ENCODE measurements at places on chromosomes 2 and 18.

DNA sequence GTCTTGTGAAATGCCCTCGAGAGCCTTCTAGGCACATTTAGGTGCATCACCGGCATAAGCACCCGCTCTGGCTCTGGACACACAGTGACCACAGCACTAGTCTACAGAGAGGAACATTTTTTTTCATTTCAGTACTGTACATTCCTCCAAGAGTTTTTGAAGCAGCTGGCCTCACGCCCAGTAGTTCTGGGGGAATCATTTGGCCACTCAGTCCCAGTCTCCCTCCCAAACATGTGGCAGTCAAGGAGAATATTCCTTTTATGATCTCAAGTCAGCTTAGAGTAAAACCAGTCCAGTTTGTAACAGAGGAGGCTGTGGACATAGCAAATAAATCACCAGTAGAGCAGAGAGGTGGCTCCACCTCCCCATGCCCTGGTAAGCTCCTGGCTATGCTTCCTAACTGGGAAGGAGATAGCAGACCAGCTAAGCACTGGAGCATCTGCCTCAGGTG is 48.1 kb downstream of the KCNE4 start:
- no peak for DNase-seq

GRCh38 chr18:56036741-56037140 is 448.7 kb upstream of the TCF4 start:
- DNase-seq, result no peak

GRCh38 chr2:240650254-240650965 is 25.1 kb downstream of the GPR35 start:
- no peak for DNase-seq

DNA sequence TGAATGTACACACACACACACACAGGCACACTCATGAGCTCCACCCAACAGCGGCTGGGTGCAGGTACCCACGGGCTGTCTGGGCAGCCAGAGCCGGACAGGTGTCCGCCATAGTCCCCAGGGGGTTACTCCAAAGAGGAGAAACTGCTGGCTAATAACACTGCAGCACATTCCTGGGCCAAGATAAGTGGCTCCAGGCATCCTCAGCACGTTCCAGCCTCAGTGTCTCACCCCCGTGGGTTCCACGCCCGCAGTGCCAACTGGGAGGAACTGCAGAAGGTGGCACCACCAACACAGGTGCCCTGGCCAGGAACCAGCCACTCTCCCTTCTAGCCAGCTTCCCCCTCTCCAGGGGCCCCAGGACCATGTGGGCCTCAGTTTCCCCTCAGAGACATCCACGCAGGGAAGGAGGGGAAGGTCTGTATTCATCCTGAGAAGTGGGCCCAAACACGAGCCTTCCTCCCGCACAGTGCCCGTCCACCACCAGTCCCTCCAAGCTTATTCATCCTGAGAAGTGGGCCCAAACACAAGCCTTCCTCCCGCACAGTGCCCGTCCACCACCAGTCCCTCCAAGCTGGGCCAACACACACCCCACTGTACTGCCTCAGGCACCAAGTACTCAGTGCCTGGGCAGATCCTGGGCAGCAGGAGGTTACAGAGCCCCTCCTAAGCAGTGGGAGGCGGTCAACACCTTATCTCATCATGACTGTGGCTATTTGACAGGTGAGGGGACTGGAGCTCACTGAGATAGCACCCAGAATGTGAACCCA is 47.6 kb downstream of the TNS1 start:
- DNase-seq, result peak; percentile 50

DNA sequence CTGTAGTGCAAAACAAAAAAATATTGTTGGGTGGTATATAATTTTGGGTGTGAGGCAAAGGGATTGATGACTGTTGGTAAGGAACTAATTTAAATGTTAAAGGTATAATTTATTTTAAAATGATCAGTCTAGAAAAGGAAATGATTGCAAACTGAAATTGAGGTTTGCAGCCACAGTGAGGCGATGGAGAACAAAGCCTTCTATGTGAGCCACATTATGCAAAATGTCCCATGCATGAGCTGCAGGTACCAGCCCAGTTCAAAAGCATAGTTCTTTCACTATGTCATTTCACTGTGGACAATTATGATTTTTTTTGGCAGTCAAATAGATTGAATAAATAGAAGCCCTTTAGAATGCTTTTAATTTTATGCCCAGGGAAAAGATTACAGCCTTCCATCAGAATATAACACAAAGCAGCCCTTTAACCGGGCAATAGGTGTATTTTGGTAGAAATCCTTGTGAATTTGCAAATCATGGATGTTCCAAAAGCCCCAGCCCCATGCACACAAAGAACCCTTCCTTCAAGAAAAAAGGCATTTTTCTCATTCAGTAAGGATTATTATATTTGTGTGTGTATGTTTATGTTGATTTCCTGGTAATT is 1.7 kb downstream of the MAP2 start:
- no peak for DNase-seq

- no peak for DNase-seq
Observed at GRCh38 chr2:237234268-237234667, 148.6 kb downstream of the COPS8 start.

GRCh38 chr2:22970284-22970975 is 414.5 kb upstream of the KLHL29 start:
- no peak for DNase-seq

GRCh38 chr18:69787825-69788547 is 159.7 kb downstream of the CD226 start:
- no peak for DNase-seq

DNA sequence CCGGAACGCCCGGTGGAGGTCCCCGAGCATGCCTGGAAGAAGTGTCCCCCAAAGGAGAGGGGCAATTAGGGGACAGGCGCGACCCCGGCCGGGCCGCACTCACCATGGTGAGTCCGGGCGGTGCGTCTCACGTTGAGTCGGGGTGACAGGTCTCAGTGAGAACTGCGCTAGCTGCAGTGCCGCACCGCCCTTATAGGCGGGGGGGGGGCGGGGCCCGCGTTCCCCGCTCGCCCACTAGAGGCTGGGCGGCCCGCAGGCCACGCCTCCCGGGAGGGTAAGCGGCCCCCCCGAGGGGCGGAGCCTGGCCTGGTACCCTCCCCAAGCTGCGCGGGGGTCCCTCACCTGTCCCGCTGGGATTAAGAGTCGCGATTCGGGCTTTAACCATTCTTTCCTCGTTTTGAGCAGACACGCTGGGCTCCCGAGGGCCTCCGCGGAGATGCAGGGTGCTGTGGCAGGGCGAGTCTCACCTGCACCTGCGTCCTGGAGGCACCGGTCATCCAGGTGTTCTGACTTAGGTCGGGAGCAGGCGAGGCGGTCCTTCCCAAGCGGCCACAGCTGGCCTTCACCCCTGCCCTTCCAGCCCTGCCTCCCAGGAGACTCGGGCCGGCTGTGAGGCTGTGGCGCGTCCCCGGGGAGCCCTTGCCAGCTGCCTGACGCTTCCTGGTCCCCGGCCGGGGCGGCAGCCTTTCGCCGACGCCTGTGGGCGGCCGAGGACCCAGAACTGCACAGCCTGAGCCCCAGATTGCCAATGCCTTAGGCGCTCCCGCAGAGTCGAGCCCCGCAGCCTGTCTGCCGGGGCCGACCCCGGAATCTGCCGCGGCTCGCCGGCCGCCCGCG is at the start of gene TUBA4A:
TUBA4A (minus strand) TSS at position 166 of the 837 bp plus-strand sequence; CDS start at position 106, 60 bp downstream.
- DNase-seq, result peak; percentile 96

- peak; percentile 16 for DNase-seq
Observed at GRCh38 chr2:43086451-43087221, 139.8 kb downstream of the ZFP36L2 start.

- DNase-seq, result no peak
Observed at GRCh38 chr2:120422465-120423160, 76.7 kb downstream of the INHBB start.

- no peak for DNase-seq
Observed at GRCh38 chr2:54666131-54666633, 57.3 kb upstream of the EML6 start.

- DNase-seq, result no peak
Observed at GRCh38 chr2:234203135-234203984, 152.9 kb downstream of the SPP2 start.

DNA sequence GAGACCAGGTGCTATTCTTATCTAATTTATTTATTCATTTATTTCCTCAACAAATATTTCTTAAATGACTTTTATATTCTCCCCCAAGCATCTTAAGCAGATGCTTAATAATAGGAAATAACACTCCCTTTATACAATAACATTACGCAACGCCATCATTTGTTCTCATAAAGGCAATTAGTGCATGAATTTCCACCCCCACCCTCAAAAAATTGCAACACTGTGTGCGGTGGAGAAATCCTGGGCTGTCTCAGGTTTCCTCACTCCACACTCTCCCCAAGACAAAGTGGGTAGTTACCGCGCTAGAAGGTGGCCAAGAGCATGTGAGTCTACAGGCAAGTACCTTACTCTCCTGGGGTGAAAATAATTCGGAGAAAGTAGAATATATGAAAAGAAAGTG is 37.0 kb upstream of the CTDP1 start:
- DNase-seq, result no peak

- no peak for DNase-seq
Observed at GRCh38 chr18:8876887-8877286, 171.5 kb downstream of the MTCL1 start.

DNA sequence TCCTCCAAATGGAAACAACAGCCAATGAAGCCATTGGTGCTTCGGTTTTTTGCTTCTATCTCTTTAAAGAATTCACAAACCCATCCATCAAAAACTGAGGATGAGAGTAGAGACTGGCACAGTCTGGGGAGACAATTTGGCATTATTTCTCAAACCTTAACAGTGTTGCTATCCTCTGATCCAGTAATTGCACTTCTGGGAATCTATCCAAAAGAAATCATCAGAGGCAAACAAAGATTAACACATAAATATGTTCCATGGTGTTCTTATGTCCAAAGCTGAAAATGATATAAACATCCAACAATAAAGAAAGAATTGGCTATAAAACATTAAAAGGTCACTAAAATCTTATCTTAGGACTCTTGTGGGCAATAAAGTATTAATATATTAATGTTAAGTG is 35.1 kb downstream of the REEP1 start:
- no peak for DNase-seq

DNA sequence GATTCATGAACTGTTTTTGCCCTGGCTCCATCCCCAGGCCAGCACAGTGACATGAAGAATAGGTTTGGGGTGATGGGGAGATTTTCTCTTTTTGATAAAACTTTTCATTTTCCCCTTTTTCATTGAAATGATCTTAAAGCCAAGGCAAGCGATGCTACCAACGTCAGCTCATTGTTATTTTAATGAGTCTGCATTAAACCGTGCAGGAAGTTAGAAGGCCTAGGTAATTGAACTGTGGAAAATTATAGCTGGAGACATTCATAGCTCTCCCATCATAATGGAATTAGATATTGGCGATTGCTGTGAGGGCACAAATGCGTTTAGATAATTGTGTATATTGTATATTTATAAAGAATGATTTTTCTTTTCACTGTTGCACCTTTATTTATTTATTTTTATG is 33.2 kb downstream of the SMARCAL1 start:
- DNase-seq, result no peak

DNA sequence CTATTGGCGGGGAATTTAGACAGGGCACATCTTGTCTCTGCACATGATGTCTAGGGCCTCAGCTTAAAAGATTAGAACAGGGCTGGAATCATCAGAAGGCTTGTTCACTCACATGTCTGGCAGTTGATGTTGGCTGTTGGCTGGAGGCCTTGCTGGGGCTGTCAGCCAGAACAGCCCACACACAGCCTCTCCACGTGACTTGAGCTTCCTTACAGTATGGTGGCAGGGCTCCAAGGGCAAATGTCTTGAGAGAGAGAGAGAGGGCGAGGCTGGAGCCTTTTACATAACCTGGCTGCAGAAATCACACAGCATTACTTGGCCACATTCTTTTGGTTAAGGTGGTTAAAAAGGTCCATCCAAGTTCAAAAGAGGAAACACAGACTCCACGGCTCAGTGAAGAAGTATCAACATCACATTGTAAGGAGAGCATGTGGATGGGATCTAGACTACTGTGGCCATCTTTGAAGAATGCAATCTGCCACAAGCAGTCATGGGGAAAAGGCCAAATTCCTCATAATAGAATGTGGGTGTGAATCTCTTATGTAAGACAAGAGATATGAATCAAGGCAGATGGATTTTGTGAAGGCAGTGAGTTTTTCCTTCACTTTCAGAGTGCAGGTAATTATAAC is 30.4 kb downstream of the SRSF7 start:
- DNase-seq, result peak; percentile 60
